Cardiac ventricle fibroblast (primary cell): ENCODE measurements at places on chromosomes 13 and 19. TPM values are rescaled to one million over a fixed set of nuclear protein-coding genes. Genes with fewer than 3 reads are reported as not detected.

The CEACAM1 gene
- not detected in 2 replicates for total RNA-seq

The ZNF443 gene
- total RNA-seq: 0.59 and 1.1 TPM in 2 replicates

The KRTDAP gene
- not detected in 2 replicates for total RNA-seq

The HCST gene
- not detected in 2 replicates for total RNA-seq
